ENCODE measurements at places on chromosomes 2 and 18.

DNA sequence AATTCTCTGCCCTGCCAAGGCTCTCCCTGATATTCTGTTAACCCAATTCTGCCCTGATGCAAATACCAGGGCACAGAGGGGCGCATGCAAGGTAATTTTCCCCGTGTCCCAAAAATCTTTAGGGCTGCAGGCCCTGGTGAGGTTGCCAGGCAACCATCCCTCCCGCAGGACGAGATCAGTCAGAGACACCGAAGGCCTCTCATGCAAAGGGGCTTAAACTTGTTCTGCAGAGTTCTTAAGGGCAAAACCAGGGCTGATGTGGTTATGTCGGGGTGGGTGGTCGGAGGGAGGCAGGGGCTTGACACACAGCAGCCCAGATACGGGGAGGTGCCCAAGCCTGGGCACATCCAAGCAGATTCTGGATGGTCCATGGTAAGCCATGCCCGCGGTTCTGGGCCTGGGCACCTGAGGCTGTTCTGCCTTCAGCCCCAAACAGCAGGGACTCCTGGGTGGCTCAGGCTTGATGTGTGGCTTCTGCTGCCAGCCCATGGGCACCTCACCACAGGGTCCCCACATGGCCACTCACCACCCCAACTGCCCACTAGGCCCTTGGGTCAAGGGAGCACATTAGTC is 27.2 kb downstream of the STEAP3 start:
- no peak for DNase-seq

DNA sequence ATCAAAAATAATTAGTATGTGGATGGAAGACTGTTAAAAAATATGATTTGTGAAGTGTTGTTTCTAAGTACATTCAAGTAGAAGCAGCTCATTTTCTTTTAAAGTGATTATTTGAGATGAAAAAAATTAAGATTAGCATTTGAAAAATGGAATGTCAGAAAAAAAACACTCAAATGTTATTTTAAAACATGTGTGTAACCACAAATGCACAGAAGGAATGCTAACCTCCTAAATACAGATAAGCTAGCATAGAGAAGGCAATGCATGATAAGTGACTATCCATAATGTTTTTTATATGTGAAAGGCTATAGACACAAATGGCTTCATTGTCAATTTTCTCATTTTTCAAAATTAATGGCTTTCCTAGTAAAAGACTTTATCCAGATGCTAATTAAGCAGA is 198.9 kb downstream of the NYAP2 start:
- no peak for DNase-seq

GRCh38 chr2:236498369-236498768 is 71.3 kb upstream of the ACKR3 start:
- peak; percentile 85 for DNase-seq

DNA sequence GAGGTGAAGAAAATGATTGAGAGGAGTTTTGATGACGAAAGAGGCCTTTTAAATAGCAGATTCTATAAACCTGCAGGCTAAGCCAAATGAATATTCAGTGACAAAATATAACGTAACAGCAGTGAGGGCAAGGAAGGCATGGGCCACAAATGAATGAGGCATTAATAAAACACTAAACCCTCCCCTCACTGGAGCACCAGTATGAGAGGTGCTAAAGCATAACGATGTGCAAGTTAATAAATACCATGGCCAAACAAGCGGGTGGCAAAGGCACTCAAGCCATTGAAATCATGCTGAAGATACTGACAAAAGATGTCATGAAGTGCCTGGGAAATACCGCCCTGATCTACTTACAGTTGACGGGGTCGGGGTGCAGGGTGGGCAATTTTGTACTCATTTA is 30.2 kb upstream of the LONRF2 start:
- DNase-seq: no peak

GRCh38 chr2:230520061-230520874 is 104.3 kb downstream of the SP100 start:
- DNase-seq: no peak

DNA sequence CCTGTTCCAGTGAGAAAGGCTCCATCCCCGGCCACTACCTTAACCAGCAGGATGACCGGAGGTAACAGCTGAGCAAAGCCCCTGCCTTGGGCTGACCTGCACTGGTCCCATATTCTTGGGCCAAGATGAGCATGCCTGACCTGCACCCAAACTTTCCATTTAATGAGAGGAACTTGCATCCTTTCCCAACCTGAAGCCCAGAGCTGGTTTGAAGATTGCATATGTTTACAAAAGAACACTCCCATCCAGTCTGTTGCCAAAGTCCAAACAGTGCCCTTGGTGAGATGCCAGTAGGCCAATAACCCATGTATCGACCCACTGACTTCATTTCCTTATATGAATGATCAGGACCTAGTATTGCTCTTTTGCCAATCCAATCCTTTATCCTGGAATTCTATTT is 5.5 kb upstream of the NPAS2 start:
- no peak for DNase-seq

Measured in AG08395 (cell line).